ENCODE measurements at places on chromosomes 12 and 14. TPM values are rescaled to one million over a fixed set of nuclear protein-coding genes. Genes with fewer than 3 reads are reported as not detected.

IFI27 gene
- total RNA-seq = 11.3 TPM

DNA sequence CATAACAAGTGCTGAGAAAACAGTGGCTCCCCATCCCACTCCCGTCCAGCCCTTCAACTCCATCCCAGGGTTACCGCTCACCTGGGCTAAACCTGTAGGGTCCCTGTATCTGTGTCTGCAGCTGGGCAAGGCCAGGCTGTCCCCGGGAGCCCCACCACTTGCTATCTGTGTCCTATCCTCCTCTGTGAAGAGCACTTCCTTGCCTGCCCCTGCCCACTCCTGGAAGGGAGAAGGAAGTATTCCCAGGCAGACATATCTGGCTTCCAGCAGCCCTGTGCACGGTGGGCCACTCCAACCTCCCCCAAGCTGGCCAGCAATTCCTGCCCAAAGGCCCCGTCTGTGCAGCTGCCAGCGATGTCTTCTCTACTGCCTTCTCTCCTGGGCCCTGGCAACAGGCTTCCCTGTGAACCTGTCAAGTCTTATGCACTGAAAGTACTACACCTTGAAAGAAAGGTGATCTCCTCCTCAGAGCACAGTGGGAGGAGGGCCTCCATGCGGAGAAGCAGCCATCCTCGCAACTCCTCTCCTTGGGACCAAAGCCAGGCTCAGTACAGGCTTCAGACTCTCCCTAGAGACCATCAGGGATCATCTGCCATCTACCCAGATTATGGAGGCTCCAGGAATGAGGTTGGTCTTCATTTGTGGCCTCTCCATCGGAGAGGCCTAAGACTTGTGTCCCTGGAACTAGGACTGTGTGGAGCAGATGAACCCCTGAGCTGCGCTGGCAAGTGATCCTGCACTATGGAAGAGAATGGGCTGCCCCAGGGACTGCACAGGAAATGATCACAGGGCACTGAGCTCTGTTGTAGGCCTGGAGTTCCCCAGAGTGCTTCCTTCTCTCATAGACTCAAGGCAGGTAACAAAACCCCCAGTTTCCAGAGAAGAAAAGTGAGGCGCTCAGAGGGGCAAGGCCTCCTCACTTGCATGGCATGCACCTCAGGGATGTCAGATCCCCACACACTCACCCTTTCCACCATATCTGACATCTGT lies 663.6 kb downstream of the BCL11B start:
- DNase-seq = no peak

ANO6 gene
- total RNA-seq = 62.1 TPM

FAM181A gene
- not detected for total RNA-seq

DNA sequence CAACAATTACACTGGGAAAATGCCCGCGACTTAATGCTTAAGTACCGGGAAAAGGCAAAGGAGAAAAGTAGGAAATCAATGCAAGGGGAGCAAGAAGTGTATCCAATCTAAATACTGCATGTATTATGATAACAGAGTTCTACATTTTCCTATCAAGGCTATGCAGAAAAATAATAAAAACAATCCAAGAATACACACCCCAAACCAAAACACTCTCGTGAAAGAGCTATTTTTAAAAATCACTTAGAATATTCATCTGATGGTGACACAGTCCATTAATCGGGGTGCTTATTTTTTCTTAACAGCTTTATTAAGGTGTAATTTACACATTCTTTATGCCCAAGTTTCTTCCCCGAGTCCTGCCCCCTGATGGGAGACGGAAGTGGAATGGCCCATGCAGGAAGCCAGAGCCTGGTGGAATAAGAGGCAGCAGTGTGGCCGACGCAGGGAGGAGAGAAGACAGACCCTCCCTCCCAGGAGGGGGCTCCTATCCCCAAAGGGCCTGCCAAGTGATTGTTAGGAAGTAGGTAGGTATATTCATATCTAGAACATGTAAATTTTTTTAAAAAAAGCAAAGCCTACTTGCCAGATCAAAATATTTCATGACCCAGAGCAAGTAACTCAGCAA lies 174.3 kb downstream of the FOXN3 start:
- no peak for DNase-seq

TSHR gene
- total RNA-seq = not detected

KRT81 gene
- 0.72 TPM for total RNA-seq

STYK1 gene
- 0.84 TPM for total RNA-seq

Data from RPMI7951 (cell line).